ENCODE measurements at places on chromosomes 11 and 22.

- DNase-seq = no peak
These were observed 64.6 kb downstream of the SERGEF start for GRCh38 chr11:17948296-17948695.

GRCh38 chr22:40727070-40727963 lies 48.0 kb downstream of the MCHR1 start:
- DNase-seq = no peak

GRCh38 chr22:27613099-27614005 lies 188.2 kb downstream of the MN1 start:
- no peak for DNase-seq

DNA sequence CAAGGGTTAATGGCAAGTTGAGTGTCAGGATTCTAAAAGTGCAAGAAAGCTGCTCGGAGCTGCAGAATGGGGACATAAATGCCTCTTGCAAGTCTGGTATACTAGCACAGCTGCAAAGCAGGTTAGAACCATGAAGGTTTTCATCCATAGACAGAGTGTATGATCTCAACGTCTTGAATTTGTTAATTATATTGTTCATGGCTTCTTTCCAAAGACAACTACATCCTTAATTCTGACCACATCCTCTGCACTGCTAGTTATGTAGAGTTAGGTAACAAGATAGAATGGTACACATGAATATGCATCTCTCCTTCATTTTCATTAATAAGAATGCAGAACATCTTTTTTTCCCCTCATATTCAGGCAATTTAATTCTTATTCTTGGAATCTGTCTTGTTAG lies 34.2 kb downstream of the EXPH5 start:
- DNase-seq = no peak

DNA sequence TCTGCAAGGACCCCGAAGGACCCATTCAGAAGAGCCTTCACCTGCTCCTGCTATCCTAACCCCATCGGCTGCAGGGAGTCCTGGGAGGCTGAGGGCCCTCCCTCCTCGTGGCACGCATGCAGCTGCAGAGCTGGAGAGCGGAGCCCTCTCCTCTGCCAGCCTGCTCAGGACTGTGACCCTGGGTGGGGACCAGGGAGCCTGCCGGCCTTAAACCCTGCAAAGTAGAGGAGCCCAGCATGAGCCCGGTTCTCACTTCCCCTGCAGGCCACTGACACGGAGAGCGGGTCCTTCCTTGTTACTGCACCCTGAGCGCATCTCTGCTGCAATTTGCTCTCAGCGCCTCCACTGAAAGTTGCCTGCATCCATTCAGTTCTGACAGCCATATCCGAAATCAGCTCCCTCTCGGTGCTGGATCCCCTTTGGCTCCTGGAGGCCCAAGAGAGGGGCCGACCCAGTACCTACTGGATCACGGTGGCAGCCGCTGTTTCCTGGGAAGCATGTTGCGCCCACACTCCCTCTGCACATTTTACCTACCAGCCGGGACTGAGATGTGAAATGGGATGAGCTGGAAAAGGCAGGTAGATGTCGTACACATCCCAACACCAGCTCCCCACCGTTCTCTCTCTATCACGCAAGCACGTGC lies 312.1 kb downstream of the NTM start:
- DNase-seq = no peak
